ENCODE measurements at places on chromosomes 7 and 10.

GRCh38 chr7:23065974-23066373, 39.6 kb upstream of the KLHL7 start:
- DNase-seq, result no peak

- DNase-seq, result no peak
These were observed 11.0 kb upstream of the HNRNPF start for GRCh38 chr10:43419997-43420368.

- peak; percentile 35 for DNase-seq
These were observed 11.2 kb downstream of the YKT6 start for GRCh38 chr7:44212018-44212417.

- no peak for DNase-seq
These were observed 139.1 kb downstream of the ATE1 start for GRCh38 chr10:121788717-121789116.

DNA sequence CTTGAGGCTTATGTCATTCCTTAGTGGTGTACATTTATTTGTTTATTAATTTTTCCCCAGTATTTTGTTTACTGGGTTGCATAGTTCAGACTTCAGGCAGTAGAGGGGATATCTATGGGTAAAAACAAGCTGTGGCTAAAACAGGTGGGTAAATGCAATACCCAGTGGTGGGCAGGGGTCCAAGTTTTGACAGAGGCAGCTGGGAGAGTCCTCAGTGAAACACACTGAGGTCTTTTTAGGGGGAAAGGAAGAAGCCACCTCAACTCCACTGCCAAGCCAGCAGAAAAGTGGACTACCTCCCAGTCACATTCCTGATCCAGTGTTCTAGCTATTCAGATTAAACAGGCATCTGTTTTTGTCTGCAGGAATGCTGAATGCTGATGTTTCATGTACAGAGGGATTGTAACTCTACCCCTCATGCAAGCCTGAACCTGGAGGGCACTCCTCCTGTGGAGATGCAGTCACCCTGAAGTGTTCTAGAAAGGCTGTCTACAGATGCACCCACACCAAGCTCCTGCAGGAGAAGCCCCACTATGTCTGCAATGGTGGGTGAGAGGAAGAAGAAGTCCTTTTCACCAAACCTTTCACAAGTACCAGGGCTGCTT, 757.8 kb downstream of the INHBA start:
- no peak for DNase-seq

- DNase-seq, result no peak
These were observed at the start of gene AKR1C8 for GRCh38 chr10:5184987-5185775. Gene AKR1C8 (minus strand): TSS chr10:5185150. CDS start chr10:5185104, 46 bp downstream.

GRCh38 chr7:130296221-130296951, 3.4 kb downstream of the CPA4 start:
- DNase-seq, result no peak

GRCh38 chr7:46257761-46258448, 336.8 kb upstream of the IGFBP3 start:
- DNase-seq, result no peak

DNA sequence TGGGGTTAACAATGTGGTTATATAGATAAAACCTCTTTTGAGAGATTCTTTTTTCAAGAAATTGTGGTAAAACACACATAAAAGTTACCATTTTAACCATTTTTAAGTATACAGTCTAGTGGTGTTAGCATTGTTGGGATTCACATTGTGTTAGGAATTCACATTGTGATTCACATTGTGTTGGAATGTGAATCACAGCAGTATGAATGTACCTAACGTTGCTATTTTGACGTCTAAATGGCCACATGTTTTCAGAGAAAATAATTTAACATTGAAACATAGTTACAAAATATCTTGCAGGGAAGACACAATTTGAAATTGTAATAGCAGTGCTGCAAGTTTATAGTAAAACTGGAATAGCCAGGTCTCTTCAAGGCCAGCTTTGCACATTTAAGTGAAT, 129.0 kb downstream of the BICC1 start:
- DNase-seq, result no peak

DNA sequence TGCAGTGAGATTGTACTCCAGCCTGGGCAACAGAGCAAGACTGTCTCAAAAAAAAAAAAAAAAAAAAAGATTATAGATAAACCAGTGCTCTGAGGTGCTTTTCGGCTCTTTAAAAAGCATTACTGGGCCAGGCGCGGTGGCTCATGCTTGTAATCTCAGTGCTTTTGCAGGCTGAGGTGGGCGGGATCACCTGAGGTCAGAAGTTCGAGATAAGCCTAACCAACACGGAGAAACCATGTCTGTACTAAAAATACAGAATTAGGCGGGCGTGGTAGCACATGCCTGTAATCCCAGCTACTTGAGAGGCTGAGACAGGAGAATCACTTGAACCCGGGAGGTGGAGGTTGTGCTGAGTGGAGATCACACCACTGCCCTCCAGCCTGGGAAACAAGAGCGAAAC, 6.6 kb upstream of the HNRNPF start:
- DNase-seq, result no peak

- DNase-seq, result no peak
These were observed 14.1 kb upstream of the MRC1 start for GRCh38 chr10:17795083-17795482.

DNA sequence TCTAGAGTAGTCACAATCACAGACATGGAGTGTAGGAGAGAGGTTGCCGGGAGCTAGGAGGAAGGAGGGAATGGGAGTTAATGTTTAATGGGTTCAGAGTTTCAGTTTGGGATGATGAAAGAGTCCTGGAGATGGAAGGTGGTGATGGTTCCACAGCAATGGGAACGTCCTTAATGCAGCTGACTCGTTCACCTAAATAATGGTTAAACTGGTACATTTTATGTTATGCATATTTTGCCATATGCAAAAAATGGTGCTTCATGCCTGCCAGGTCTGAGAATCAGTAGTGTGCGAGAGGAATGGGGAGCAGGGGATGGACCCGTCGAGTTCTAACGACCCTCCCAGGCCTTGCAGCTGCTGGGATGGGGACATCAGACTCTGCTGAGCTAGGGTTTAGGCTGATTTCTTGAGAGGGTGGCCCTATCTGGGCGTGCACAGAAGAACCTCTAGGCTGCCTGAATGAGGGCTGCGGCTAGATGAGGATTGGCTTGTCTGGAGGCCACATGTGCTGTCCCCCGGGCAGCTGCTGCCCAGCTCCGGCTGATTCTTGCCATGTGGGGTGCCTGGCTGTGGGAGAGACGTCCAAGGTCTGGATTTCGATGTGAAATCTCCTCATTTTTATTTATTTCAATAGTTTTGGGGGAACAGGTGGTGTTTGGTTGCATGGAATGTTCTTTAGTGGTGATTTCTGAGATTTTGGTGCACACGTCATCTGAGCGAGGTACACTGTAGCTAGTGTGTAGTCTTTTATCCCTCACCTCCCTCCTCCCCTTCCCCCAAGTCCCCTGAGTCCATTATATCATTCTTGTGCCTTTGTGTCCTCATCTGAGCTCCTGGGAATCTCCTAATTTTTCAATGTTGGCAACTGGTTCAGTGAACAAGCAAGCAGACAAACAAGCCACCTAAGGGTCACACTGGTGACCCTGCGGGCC, 116.0 kb downstream of the GRK5 start:
- DNase-seq, result no peak

DNA sequence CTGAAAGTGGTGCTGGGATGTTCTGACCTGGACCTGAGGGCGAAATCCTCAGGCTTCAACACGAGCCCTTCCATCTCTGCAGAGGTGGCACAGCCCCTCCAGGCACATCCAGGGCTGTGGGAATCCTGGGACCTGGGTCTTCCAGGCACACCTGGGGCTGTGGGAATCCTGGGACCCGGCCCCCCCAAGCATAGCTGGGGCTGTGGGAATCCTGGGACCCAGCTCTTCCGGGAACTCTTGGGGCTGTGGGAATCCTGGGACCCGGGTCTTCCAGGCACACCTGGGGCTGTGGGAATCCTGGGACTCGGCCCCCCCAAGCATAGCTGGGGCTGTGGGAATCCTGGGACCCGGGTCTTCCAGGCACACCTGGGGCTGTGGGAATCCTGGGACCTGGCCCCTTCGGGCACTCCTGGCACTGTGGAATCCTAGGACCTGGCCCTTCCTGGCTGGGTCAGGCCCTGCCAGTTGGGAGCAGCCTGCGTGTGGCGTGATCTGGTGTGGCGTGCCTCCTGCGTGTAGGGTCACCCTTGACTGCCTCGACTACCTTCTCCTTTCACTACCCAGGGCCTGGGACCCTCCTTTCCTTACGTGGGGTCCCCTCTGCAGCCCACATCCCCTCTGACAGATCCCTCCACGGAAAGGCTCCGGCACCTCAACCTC, 124.0 kb downstream of the WDR37 start:
- peak; percentile 35 for DNase-seq

DNA sequence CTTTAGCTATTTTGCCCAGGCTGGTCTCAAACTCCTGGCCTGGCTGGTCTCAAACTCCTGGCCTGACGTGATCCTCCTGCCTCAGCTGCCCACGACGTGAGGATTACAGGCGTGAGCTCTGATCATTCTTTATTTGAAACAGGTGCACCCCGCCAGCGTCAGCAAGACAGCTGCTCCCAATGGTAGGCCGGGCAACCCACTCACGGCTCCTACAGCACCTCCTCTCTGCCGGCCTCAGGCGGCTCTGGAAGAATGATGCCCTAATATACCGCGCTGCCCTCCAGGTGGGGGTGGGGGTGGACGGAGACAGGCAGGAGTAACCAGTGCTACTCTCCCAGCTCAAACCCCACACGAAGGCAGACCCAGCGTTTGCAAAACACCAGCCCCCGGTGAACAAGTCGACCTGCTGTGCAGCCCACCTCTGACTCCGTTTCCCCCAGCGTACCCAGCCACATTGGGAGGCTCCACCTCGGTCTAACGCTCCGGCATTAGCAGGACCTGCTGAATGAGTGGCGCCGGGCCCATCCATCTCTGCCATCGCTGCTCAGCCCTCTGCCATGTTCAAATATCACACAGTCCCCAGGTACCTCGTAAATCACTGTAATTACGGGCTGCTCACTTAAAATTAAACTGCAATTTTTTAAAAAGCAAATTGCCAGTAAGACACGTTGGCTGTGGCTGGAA, 148.6 kb downstream of the ELFN1 start:
- DNase-seq, result no peak

- DNase-seq, result no peak
These were observed 27.0 kb upstream of the CDK13 start for GRCh38 chr7:39923091-39923490.

DNA sequence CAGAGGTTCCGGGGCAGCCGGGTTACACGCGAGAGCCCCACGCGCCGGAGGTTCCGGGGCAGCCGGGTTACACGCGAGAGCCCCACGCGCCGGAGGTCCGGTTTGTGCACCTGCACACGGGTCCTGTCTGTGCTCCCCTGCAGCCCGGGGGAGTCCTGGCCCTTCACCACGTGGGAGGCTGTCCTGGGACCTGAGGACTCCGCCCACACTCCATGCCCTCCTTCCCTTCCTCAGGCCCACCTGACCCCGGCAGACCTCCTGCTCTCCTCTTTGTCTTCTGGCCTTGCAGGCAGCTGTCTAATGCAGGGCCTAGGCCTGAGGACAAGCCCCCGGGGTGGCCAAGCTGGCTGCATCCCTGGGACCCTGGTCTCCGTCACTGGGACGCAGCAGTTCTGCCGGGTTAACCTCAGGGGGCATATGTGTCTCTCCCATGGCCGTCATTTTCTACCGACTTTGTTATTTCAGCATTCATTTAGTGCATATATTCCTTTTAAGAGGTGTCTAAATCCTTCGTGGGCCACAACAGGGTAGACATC, 374.6 kb downstream of the DNAJB6 start:
- peak; percentile 47 for DNase-seq

- DNase-seq, result no peak
These were observed 42.9 kb upstream of the PDZD8 start for GRCh38 chr10:117418121-117418520.

DNA sequence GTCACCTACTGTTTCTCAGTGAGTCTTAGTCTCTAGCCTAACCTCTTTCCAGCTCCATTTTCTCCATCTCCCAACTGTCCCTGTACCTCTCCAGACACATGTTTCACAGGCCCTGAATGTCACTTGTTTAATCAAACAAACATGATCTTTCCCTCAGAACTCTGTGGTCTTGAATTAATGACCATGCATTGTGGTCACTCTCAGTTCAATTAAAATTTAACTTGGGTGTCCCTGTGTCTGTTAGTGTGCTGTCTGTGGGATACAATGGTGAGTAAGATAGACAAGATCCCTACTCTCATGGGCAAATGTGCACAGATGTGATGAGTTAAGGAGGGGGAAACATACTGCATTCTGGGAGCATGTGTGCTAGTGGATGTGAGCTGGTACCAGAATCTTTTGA, 65.0 kb downstream of the RBM33 start:
- no peak for DNase-seq

DNA sequence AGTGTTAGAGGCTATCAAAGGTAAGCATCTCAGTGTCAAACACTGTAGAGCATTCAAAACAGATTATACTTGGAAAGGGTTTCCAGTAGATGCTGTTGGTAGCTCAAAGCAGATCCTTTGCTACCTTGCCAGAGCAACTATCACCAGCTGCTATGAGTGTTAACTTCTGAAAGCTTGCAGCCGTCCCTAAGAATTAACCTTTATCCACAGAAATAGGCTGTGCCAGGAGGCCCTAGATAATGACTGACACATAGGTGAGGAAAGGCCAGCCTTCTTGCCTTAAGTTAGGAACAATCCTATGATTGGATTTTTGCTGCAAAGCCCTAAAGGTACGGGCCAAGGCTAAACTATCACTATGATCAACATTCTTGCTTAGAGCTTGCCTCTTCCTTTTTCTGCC, 263.2 kb downstream of the DGKB start:
- no peak for DNase-seq

DNA sequence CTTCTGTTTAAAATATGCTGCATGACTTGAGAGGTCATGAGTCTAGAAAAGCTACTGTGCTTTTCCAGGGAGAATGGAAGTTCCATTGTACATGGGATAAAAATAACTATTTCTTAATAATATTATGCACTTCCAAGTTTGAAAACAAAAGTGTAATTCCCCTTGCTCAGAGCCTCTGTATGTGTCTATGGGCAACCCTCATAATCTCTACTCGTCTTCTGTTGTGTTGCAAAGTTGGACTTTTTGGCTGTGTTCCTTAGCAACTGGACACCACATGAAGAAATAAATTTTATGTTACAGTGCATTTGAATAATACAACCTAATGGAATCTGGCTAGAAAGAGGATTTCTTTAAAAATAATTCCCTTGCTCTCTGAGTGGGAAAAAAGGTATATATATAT, 242.6 kb downstream of the TWIST1 start:
- DNase-seq, result no peak

DNA sequence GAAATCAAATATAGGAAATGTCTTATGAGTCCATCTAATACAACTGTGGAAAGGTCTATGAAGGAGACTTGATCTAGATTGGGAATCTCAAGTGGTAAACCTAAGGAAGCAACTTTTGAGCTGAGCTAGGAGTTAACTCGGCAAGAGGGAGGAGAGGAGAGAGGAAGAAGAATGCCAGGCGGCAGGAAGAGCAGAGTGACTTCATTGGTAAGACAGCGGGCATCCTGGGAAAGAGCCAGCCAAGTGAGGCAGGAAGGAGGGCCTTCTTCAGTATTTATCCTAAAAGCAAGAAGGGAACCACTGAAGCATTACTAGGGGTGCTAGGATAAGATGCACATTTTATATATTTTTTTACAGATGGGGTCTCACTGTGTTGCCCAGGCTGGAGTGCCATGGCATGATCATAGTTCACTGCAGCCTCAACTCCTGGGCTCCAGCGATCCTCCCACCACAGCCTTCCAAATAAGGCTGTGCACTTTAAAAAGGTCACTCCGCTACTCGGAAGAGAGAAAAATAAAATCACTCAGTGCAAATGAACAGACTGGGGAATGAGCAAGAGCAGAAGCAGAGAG, 2.0 kb downstream of the BCL7B start:
- no peak for DNase-seq
